Activated gamma-delta T cell (primary cell): ENCODE measurements at places on chromosomes 6 and 20.

GRCh38 chr6:139186242-139186641 lies 51.4 kb downstream of the HECA start:
- DNase-seq, result no peak

DNA sequence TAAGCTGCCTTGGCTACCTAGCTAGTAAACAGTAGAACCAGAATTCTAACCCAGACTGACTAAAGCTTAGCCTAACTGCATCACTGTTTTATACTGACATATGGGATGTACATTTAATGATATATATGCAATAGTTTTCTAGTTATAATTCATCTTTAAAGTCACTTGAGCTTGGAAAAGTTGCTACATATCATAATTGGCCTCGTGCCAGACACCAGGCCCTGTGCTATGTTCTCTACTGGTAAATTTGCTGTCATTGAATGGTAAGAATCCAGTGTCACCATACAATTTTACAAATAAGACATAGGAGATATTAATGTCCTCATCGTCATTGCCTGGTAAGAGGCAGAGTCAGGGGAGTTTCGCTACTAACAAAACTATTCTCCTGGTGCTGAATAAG lies 396.8 kb downstream of the CDKAL1 start:
- no peak for DNase-seq

GRCh38 chr6:44733868-44734267 lies 346.4 kb downstream of the CDC5L start:
- no peak for DNase-seq

DNA sequence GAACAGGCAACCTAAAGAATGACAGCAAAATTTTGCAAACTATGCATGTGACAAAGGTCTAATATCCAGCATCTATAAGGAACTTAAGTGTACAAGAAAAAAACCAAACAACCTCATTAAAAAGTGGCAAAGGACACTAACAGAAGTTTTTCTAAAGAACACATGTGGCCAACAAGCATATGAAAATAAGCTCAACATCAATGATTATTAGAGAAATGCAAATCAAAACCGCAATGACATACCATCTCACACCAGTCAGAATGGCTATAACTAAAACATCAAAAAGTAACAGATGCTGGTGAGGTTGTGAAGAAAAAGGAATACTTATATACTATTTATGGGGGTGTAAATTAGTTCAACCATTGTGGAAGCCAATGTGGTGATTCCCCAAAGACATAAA lies 5.5 kb downstream of the RFPL4B start:
- no peak for DNase-seq

DNA sequence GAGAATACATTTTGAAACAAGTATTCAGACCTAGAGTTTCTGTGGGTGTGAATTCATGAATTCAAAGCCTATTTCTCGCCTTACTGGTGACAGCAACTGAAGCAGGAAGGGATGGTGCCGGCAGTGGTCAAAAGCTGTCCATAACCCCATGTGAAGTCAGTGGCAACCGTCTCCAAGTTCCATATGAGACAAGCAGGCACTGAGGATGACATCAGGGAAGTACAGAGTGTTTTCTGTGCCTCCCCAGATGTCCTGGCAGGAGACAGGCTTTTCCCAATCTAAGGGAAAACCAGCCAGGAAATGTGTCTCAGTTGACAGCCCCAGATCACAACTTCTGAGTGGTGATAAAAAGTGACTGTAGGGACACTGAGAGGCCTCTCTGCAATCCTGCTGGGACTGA lies 66.6 kb downstream of the HIVEP2 start:
- DNase-seq, result no peak

DNA sequence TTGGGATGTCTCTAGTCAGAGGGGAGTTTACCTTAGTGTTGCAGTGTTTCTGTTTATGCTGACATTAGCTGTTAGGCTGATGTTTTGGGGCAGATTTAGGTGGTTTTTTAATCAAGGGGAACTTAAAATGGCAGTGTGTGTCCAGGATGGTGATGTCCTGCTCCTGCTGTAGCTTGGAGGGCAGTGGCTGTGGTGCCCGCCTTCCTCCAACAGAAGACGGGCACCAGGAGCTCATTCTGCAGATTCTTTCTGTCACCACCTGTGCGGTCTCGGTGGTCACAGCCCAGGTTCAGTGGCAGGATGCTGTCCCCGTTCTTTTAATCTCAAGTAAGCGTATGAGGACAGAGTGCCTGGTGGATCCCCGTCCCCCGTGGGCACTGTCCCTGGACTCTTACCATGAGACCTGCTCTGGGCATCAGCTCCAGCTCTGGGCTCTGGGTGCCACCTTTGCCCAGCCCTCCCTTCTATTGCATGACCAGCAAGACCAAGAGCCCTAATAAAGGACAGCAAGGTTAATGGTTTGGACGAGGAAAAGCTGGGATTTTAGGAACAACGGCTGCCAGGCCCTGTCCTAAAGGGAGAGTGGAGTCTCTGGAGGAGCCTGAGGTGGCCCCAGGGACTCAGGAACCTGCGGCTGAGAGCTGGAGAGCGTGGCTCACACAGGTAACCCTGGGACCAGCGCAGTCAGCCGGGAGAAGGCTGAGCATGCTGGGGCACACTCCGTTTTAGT lies 217.3 kb downstream of the ERMARD start:
- no peak for DNase-seq

DNA sequence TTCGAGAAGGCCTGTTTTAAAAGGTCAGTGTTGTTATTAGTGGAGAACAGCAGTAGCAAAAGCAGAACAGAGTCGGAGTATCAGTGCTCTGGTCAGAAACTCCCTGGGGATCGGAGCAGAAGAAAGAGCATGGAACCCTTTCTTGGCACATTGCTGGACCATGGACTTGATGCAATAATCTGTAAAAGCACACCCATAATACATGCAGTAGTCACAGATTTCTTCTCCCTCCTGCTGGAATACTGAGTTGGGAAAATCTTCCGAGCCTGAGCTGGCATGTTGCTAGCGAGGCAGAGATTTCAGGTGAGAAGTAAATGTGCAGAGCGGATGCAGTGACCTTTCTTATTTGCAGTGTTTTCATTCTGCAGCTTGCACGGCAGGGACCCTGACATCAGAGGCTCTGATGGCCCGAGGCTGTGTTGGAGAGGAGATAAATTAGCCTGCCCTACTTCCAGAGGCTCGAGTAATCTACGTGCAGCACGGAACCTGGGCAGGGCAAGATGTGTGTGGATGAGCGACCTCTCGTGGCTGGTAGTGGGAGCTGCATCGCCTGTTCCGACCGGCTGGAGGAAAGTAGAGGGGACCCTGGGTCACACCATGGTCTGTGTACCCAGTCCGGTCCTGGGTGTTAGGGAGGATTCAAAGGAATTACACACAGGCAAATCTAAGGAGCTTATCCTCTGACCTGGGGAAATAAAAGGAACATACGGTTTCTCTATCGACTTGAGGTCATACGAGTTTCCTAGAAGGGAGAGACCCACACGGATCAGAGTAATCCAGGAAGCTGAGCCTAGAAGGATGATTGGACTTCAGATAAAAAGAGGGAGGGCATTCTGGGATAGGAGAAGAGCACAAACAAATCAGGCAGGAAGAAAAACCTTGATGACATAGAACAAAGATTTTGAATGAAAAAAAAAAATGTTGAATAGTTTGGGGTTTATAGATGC lies 137.0 kb upstream of the STMND1 start:
- DNase-seq, result no peak

GRCh38 chr20:9838035-9838377 lies 870 bp downstream of the PAK5 start:
- no peak for DNase-seq

DNA sequence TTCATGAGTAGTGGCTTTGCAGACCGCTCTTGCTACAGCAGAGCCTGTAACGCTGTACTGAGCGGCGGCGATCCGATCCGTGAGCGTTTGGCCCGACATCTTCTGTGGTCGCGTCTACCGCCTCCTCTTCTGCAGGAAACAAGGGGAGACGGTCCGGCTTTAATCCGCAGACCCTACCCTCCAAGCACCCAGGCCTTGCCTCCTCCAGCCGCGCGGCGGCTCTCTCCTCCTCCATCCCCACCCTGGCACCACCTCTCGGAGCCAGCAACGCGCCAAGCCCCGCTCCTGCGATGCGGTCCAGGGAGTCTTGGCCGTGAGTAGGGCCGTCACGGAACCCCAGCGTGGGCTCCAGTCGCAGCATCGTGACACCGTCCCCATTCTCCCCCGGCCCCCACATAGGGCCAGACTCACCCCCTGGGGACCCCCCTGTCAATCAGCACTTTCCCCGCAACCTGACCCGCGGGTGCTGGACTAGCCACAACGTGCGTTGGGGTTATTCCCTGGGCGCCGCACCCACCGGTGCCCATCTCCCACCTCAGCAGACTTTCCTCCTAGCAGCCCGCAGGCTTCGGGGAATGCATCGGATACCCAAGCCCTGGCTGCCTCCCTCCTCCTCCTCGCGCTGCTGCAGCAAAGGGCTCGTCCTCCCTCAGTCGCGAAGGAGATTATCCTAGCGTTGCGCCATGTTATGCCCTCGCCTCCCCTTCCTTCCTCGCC lies 914 bp downstream of the SNAP91 start:
- DNase-seq, result no peak

DNA sequence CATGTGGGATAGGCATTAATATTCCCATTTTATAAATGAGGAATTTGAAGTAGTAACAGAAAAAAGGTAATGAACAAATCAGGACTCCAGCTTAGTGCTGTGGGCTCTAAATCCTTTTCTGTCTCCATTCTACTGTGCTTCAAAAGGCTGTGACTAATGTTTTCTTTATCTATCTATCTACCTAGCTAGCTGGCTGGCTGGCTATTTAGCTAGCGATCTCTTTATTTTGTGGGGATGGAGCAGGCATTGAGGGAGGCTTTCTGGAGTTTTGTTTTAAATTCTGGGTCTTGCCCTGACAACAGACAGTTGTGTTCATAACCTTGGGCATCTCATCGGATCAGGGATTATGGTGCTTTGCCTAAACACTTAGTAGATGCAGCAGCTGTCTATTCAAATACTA lies 139.2 kb downstream of the SOX4 start:
- DNase-seq, result no peak

DNA sequence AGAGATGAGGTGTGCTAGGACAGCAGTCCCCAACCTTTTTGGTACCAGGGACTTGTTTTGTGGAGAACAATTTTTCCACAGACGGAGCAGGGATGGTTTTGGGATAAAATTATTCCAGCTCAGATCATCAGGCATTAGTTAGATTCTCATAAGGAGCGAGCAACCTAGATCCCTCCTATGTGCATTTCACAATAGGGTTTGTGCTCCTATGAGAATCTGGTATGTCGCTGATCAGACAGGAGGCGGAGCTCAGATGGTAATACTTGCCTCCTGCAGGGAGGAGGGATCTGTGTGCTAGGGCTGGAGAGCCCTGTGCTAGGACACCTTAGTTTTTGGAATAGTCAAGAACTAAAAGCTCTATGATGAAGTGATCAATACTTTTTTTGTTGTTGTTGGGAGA lies 2.5 kb downstream of the SMIM13 start:
- no peak for DNase-seq

DNA sequence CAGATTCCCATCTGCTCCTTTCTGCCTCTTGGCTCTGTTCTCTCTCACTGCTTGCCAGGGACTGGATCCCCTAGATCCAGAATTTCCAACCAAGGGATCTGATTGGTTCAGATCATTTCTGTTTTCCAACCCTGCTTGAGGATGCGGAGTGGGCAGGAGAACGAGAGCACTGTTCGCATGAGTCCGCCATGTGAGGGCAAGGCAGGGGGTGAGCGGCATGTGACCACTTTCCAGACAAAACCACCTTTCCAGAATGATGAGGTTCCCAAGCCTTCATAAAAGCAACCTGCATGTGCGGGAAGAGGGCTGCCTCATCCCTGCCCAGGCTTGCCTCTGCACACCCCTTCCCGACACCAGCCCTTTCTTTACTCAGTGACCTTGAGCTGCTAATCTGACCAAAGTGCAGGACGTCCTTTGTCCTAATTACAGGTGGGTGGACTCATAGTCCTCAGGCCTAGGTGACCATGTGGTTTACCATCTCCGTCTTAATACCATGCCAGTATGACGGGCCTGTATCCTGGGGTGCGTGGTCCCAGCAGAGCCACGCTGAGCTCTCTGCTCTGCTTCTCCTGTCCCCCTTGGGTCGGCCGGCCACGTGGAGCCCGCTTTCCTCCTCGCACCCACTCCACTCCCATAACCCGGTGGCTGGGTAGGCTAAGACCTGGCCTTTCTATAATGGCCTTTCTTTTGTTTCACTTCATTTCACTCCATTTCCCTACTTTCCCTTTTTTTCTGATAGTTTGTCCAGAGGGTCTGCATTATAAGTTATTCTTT lies 14.4 kb downstream of the NQO2 start:
- no peak for DNase-seq

DNA sequence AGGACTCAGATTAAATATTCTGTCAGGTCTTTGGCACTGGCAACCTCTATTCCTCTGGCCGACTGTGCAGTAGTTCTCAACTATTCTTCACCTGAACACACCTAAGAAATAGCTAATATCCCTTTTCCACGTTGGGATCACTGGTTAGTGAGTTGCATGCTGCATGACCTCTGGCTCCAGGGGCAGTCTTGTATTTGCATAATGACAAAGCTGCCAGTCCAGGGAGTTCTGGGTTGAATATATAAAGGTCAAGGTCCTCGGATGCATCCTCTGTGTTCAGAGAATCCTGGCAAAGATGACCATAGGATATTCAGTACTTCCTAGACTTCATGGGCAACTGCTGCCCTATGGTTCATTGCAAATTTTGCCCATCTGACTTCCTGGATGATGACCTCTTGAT lies 131.2 kb downstream of the DNAH8 start:
- DNase-seq, result no peak

DNA sequence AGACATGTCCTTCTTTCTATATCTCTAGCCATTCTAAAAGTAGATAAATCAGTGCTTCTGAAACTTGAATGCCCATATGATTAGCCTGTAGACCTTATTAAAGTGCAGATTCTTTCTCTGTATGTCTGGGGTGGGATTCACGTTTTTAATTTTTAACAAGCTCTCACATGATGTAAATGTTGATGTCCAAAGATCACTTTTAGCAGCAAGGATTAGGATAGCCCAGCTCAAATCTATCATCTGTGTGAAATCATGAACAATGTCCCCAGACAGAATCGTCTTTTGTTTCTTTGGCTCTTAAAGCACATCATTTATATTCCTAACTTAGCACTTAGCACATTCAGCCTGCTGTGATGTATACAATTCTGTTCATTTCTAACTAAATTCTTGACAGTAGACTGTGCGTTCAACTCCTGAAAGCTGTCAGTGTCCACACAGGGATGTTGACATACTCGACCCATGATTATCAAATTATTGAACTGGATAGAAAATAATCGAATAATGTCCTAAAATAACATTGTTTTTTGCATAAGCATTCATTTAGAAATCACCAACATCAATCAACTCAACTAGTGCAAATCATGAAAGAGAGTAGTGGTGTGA lies 102.1 kb upstream of the MLIP start:
- no peak for DNase-seq

- no peak for DNase-seq
Observed at GRCh38 chr6:37830225-37830624, 10.7 kb downstream of the ZFAND3 start.

GRCh38 chr6:83113258-83113657 lies 45.8 kb downstream of the DOP1A start:
- DNase-seq, result no peak

- DNase-seq, result no peak
Observed at GRCh38 chr20:10982692-10983091, 308.9 kb upstream of the JAG1 start.

DNA sequence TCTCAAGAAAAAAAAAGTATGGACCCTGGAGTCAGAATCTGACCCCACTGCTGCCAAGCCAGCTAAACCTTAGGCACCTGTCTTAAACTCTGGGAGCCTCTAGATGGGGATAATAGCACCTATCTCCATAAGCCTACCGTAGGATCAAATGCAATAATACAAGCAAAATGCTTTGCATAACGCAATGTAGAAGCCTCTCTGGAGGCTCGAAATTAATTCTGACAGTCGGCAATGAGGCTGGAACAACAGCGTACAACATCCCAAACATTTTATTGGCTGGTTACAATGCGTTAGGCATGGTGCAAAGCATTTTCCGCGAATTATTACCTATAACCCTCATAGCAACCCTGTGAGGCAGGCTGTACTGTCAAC lies 521 bp downstream of the CDK5RAP1 start:
- DNase-seq, result no peak
